T-helper 9 cell (primary cell): ENCODE measurements at places on chromosomes 2 and 18.

GRCh38 chr2:85129861-85130260, 3.3 kb upstream of the TCF7L1 start:
- DNase-seq, result no peak

- DNase-seq, result no peak
Observed at GRCh38 chr2:11128243-11128951, 26.9 kb upstream of the SLC66A3 start.

GRCh38 chr2:183093857-183094657, 15.5 kb downstream of the DUSP19 start:
- no peak for DNase-seq

GRCh38 chr18:3256693-3257626, 5.0 kb upstream of the MYL12B start:
- no peak for DNase-seq

DNA sequence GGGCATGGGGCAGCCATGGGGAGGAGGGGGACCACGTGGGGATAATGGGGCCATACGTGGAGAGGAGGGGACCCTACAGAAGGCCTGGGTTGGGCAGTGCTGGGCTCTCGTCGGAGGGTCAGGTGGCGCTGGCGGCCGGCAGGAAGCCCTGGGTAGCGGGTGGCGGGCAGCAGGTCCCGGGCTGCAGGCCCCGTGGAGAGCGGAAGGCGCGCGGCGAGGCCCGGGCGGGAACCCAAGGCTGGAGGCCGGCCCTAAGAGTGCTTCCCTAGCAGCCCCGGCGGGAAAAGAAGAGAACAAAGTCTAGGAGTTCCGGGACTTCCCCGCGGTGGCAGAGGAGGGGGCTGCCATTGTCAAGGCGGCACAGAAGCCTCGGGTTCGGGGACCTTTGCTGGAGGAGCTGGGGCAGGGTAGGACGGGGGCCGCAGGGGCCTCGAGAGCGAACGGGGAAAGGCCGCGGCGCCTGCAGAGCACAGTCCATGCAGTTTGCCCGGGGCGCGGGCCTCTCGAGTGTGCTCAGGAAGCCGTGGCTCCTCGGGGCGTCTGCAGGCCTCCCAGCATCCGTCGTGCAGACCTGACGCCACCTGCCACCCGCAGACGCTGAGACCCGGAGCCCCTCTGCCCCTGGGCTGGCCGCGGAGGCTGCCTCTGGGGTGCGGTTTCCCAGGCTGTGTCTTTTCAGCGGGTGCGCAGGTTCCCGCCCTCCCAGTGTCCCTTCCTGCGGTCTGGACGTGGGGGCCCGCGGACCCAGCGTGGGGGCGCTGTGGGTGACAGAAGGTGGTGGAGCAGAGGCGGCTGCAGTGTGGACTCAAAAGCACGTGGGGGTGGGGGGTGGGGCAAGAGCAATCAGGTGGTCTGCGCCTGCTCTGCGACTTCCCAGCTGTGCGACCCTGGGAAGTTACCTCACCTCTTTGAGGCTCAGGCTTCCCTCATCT, 19.4 kb upstream of the NCL start:
- DNase-seq, result peak; percentile 9

GRCh38 chr2:30048636-30049175, 98.1 kb upstream of the YPEL5 start:
- DNase-seq, result no peak

DNA sequence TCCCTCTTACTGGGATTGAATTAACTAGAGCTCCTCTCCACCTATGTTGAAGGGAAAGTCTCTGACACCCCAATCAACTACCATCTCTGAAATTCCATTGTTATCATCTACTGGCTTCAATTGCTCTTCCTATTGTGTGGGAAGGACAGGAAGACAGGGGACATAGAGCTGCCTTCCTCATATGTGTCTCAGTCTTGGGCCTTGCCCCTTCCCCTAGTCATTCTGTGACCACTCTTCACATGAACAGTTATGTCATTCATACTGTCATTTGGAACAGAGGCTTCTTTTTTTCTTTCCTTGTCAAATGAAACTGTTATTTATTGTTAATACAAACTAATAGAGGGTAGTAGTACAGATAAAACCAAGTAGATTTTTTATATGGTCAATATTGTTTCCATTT, 69.6 kb upstream of the EMILIN2 start:
- DNase-seq, result no peak

- no peak for DNase-seq
Observed at GRCh38 chr2:82896117-82896516, 1563.0 kb downstream of the SUCLG1 start.

GRCh38 chr18:13232971-13233786, 14.6 kb downstream of the LDLRAD4 start:
- no peak for DNase-seq

DNA sequence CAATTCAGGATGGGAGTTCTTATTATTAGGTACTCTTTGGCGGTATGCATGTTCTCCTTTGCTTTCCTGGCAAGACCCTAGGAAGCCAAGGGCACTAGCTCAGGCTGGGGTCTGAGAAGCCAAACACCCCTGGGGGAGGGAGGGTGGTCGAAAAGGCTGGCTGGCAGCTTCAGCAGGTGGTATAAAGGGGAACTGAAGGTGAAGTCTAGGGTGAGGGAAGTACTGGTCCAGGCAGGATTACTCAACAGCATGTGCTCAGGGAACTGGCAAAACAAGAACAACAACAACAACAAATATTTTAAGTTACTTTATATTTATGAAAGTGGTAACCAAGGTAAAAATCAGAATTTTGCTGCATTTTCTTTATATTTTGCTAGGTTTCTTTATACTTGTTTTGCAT, 40.7 kb upstream of the PCBP1 start:
- no peak for DNase-seq

DNA sequence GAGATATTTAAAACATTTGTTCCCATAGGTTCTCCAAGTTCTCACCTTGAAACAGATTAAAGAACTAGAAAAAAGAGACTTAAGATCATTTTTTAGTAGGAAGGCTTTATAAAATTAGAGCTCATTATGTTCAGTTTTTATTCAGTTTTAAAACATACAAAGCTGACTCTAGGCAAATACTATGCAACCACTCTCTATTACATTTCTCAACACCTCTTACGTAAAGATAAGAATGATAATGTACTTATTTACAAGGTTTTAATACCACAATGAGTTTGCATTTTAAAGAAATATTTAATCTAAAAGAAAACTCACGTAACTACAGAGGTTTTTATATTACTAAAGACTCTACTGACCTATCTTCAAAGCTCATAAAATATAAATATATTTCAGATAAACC, 68.8 kb downstream of the TMEM131 start:
- DNase-seq, result no peak

DNA sequence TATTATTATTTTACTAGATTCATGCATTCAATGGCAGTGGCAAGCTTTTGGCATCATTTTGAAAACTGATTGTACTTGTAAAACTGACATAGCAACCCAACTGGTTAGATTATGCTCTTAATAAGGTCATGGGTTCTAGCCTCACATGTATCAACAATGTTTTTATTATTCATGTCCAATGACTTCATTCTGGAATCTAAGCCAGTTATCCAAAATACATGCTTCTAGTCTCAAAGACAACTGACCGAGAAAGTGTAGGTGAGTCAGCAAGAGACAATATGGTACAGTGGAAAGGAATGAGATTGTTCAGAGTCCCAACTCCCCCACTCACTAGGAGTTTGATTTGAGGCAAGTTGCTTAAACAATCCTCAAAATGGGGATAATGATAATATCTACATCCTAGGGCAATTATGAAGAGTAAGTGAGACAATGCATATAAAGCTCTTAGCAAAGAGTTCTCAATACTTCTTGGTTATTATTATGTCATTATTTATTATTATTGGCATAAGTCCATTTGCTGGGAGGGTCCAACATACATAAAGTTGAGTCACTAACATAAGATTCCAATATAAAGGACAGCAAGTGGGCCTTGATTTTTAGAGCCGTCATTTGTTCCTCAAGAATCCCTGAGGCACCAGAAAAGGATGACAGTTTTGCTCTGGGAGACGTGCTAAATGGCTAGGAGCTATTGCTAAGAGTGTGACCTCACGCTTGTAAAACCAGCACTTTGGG, 99.4 kb downstream of the NEB start:
- no peak for DNase-seq

- DNase-seq, result no peak
Observed at GRCh38 chr2:234191819-234192407, 141.4 kb downstream of the SPP2 start.

- DNase-seq, result no peak
Observed at GRCh38 chr2:190432567-190433231, 24.5 kb downstream of the MFSD6 start.

- no peak for DNase-seq
Observed at GRCh38 chr2:27705851-27706622, 42.3 kb downstream of the SLC4A1AP start.

- DNase-seq, result no peak
Observed at GRCh38 chr2:8453904-8454302, 228.0 kb upstream of the ID2 start.

- no peak for DNase-seq
Observed at GRCh38 chr2:241109210-241110088, 7.4 kb upstream of the MTERF4 start.

DNA sequence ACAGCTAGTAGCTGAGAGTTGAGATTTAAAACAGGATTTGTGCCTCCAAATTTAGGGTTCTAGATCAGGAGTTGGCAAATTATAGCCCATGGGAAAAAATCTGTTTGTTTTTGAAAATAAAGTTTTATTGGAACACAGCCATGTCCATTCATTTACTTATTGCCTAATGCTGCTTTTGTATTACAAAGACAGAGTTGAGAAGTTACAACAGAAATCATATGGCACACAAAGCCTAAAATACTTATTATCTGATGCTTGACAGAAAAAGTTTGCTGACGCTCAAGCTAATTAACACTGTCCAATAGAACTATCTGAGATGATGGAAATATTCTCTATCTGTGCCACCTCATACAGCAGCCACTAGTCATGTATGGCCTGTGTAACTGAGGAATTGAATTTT, 229.1 kb upstream of the RASGRP3 start:
- DNase-seq, result no peak

DNA sequence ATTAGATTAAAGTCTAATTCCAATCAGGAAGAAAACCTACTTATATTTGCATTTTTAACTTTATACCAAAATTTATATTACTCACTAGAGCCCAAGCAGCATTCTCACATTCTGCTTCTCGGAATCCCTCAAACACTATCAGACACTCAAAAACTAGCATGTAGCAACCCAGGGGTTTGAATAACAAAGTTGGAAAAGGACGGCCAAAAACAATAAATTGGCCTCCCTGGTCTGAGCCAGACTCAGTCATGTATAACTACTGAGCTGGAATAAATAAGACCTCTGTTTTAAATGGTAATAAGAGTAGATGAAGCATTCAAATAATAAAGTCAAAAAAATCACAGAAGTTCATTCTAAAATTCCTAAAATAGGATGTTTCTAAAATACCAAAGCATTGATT, 290.9 kb downstream of the IRS1 start:
- no peak for DNase-seq

GRCh38 chr18:40878371-40878770, 1076.7 kb upstream of the PIK3C3 start:
- DNase-seq, result no peak

DNA sequence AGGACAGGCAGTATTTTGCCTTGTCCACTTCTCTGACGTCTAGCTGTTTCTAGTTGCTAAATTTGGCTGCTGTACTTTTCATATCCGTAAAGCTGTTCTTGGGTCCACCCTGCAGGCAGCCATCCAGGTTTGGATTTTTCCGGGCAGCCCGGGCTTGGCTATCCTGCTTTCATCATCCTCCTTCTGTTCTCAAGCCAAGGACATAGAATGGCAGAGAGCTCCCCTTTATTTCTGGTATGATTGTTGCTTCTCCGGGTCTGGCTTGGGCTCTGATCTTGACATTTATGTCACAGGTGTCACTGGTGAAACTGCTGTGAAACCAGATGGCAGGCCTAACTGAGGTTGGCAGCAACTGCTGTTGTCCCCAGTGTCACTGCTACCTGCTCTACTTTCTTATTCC, 35.5 kb downstream of the SCN2A start:
- DNase-seq, result no peak

DNA sequence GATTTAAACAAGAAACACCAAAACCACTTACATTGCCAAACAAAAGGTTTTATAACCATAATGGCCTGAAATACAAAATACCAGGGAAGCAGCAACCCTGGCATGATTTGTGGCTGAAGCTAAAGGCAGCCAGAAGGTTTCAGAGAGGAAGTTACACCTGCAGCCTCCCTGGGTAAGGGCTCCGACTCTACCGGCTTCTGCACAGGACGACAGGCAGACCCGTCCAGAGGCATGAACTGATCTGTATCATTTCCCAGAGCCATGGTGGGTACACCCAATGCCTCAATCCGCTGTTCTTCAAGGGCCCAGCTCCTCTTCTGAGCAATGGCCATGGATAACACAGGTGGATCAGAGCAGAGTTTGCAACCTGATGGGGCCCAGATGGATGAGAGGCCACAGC, 71.6 kb downstream of the PXDN start:
- no peak for DNase-seq

DNA sequence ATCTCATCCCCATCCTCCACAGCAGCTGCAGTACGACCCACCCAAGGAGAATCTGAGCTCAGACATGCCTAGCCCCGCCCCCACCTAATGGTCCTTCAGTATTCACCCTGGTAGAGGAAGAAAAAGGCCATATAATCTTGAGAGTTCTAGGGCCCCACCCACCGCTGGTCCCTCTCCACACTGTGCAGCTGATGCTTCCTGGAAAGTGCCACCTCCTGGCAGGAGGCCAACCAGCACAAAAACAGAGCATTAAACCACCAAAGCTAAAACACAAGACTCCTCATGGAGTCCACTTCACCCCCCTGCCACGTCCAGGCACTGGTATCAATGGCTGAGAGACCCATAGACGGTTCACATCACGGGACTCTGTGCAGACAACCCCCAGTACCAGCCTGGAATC, 40.7 kb downstream of the MC4R start:
- no peak for DNase-seq

GRCh38 chr2:178025551-178026185, 46.9 kb downstream of the PDE11A start:
- DNase-seq, result no peak

GRCh38 chr2:3462493-3463104, 56.7 kb downstream of the ADI1 start:
- DNase-seq, result no peak

GRCh38 chr2:137955536-137955935, 8.7 kb upstream of the HNMT start:
- DNase-seq, result no peak

DNA sequence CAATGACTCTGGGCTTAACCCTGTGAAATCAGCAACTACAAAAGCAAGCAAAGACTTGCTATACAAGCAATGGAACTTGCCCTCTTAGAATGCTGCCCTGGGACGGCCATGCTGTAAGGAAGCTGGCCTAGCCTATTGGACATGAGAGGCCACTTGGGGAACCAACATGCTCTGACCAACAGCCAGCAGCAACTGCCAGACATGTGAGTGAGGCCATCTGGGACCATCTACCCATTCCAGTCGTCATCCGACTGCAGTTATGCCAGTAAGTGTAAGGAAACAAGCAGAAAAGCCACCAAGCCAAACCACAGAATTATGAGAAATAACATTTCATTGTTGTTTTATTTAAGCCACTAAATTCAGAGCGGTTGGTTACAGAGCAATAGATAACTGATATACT, 40.9 kb downstream of the CLASP1 start:
- DNase-seq, result no peak
